Left ventricle myocardium superior (tissue), 1 donor: ENCODE measurements at places on chromosomes 3 and 15. TPM values are rescaled to one million over a fixed set of nuclear protein-coding genes. Genes with fewer than 3 reads are reported as not detected.

GRCh38 chr15:49145651-49146609, 9.5 kb downstream of the COPS2 start:
- no peak for DNase-seq

GRCh38 chr3:171374260-171374659, 85.9 kb downstream of the TNIK start:
- no peak for DNase-seq

GRCh38 chr3:100113723-100114412, 433 bp downstream of the FILIP1L start:
- no peak for DNase-seq

DNA sequence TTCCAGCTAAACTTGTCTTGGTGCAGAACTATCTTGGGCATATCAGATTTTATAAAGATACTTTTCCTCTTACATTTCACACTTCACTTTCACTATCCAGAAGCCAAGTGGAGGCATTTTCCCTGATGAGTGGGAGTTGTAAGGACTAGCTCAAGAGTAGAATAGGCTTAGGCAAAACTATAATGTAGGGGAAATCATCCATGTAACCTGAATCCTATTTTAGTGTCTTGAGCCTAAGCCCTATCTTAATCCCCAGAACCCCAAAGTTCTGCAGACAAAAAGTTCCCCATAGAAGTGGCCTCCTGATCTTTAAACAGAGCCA, 42.2 kb upstream of the CD47 start:
- no peak for DNase-seq

DNA sequence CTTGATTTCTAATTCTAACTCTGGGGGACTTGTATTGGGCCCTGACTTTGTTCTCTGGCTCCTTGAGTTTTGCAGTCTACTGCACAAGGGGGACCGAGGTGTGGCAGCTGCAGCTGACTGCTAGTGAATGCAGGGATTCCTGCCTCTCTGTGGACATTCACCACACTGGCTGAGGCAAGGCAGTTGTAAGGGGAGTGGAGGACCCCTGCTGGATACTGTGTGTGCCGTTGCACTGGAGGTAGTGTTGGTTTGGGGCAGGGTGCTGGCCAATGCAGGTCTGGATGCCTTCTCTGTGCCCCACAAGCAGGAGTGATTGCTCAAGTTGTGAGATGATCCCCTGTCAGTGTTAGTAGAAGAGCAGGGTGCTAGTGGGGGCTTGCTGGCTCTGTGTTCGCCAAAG, 626.1 kb downstream of the SQOR start:
- no peak for DNase-seq

NR2E3 gene
- total RNA-seq: not detected

DNA sequence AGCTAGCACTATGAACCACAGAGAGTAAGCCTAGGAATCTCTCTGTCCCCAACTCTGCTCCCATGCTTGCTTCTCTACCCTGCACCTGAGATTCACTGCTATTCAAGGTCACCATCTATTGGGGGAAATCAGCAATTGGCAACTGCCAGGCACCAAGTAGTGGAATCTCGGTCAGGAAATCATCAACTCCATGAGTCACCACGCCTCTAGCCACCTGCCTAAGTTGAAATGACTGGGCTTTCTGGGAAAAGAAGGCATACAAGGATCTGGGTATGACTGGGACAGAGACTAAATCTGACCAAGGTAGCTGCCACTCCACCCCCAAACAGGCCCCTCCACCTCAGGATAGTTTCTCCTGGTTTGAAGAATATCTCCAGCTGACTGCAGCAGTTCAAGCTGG, 464.1 kb upstream of the CBLB start:
- DNase-seq: no peak

- no peak for DNase-seq
Observed at GRCh38 chr15:69076756-69077155, 62.3 kb downstream of the NOX5 start.

CCR4 gene
- total RNA-seq: not detected

- no peak for DNase-seq
Observed at GRCh38 chr3:59772416-59773408, 722.9 kb upstream of the CFAP20DC start.

DNA sequence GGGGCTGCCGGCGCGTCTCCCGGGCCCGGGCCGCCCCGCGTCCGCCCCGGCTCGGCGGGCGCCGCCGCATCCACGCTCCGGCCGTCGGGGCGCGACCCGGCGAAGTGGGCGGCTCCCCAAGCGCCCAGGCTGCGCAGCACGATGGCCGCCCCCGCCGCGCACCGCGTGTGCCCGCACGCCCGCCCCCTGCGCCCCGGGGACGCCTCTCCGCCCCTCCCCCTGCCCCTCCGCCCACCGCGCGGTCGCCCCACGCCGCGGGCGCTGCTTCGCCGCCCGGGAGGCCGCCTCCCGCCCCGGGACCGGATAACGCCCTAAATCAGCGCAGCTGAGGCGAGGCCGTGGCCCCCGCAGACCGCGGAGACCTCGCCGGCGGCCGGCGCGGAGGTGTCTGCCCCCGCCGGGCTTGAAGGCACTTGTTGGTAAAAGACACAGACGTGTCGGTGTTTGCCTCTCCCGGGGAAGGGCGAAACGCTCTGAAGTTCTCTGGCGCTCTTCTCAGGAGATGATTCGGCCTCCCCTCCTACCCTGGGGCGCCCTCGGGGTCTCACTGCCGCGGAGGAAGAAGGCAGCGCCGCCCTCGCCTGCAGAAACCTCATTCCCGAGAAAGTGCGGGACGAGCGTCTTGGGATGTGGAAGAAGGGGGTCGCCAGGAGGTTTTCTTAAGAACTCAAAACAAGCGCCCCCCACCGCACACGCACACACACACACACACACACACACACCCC, at the start of gene BNC1:
BNC1 (minus strand) TSS at position 106 of the 725 bp plus-strand sequence; CDS start at position 70, 36 bp downstream.
- DNase-seq: no peak

GRCh38 chr3:124915254-124915653, 19.3 kb downstream of the MUC13 start:
- DNase-seq: no peak

DNA sequence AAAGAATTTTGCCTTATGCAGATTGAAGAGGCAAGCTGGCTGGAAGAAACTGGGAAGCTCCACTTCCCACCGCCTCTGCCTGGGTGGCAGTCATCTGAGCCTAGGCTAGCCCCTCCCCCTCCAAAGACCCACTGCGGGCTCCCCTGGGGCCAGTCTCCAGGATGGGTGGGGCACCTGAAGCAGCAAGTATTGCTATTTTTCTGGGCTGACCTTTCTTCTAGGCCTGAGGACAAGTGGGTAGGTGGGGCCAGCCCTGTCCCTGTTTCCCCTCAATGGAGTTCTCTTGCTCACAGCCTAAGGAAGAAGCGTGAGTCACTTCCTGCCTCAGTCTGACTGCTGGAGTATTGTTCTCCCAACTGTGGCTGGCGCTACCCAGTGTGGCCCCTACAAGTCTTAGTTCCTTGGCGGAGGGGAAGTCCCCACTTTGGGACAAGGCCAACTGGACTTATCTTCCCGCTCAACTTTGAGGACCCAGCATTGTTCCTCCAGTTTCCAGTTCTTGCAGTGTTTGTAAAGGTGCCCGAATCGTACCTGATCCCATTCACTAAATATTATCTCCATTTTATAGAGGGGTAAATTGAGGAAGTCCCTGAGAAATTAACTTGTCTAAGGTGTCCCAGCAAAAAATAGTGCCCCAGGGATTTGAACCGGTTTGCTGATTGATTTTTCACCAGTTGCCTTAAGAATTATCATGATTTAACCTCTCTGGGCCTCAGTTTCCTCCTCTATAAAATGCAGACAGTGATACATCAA, 1.4 kb downstream of the FURIN start:
- DNase-seq: peak; percentile 85

PSMD6 gene
- 70.7 TPM for total RNA-seq

DNA sequence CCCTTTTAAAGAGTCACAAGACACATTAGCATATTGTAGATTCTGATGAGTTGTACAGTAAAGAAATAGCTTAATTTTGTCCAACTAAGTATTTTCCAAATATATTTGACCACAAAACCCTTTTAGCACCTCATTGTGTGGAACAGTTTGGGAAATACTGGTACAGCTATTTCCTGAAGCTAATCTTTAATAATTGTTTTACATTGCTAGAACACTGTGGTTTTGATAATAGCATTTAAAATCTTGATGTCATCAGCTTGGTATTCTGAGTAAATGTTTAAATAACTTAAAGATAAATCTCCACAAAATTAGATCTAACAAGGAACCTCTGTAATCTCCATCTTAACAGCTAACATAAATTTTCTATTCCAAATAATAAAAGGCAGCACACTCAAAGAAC, 140.0 kb upstream of the MLF1 start:
- DNase-seq: no peak

DNA sequence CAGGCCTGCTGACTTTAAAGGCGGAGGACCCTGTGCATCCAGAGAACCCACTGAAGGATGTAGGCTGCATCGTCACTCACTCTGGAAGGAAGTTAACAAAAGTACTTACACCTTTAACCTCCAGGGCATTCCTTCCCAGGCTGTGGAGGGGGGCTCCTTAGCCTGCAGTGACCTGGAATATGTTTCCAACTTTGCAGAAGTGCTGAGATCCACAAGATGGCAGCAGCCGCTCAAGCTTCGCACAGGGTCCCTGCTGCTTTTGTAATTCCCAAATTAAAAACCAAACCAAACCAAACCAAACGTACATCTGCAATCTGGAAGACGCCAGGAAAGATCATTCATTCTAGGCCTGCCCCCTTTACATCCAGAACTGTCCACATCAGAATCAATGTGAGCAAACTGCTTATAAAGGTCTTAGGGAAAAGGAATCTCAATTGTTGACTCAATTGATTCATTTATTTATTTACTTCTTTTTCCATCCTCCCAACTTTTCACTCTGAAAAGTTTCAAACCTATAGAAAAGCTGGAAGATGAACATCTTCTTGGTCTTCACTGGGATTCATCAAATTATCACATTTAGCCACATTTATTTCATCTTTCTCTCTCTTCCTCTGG, 70.5 kb upstream of the KLHL25 start:
- peak; percentile 37 for DNase-seq

DNA sequence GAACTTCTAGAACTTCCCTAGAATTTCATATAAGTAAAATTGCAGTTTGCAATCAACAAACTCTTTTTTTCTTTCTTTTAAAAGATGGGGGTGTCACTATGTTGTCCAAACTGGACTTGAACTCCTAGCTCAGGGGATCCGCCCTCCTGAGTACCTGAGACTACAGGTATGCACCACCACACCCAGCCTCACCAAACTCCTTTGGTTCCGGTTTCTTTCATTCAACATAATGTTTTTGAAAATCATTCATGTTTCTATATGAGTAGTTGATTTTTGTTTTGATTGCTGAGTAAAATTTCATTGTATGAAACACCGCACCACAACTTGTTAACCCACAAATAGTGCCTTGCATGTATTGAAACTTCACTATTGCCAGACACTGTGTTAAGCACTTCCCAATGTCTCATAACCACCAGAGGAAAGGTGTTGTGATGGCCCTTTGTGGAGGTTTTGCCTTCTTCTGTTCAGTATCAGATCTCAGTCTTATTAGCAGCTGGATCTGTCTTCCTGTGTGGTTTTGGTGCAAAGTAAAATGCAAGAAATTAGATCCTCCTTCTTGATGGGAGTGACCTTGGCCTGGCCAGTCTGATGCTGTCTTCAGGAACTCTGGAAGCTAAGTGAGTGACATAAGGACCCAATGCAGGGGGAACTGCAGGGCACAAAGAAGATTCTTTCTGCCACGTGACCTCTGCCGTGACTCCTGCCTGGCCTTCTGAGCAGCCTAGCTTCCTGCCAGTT, 78.8 kb upstream of the UBE2E1 start:
- no peak for DNase-seq

DPPA2 gene
- not detected for total RNA-seq

EXOSC7 gene
- total RNA-seq: 25.0 TPM

DNA sequence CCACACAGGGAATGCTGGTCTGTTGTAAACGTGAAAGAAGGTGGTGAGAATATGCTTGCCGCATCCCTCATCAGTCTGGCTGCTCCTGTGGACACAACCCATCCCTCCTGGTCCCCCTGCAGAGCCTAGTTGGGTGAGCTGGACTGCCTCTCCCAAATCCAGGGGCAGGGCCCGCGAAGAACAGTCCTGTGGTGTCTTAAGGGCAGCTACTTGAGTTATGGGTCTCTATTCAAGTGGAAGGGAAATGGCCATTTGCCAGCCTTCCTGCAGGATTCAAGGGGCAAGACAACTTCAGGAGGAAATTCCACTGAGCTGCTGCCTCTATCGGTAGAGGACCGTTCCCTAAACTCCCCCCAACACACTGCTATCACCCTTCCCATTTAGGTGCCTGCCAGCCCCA, 98.9 kb downstream of the IQSEC1 start:
- DNase-seq: no peak

FANCD2OS gene
- not detected for total RNA-seq

DNA sequence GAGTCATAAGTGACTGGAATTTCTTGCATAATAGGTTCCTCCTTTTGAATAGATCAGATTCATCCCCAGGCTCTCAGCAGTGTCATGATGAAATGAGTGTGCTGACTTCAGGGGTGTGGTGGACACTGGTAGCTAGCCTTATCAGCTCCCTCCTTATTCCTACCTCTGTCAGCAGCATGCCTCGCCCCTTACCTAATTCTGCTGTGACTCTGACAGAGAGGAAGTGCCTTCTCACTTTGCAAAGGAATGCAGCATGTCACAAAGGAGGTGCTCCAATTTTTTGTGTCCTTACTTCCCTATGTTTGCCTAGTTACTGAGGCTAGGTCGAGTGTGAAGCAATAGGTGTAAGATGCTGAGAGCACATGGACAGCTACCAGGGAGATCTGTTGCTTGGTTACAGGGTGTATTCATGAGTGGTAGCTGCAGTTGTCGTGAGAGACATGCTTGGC, 90.6 kb downstream of the TNFAIP8L3 start:
- no peak for DNase-seq

- no peak for DNase-seq
Observed at GRCh38 chr15:51708013-51708412, 26.7 kb downstream of the SCG3 start.

DNA sequence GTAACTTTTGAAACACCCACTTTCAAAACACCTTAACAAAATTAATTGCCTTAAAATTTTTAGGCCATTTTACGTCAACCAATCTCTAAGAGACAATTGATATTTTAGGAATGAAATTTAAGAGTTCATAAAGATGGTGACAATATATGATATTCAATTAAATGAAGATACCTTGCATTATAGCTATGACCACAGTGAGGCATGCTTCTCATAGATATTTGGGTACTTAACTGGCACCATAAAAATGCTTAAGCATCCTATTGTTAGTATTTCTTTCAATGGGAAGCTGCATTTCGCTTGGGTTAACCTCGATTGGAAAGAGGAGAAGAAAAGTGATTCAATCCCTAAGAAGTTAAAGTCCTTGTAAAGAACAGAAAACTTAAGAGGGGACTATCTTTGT, 209.0 kb downstream of the GAP43 start:
- no peak for DNase-seq

DNA sequence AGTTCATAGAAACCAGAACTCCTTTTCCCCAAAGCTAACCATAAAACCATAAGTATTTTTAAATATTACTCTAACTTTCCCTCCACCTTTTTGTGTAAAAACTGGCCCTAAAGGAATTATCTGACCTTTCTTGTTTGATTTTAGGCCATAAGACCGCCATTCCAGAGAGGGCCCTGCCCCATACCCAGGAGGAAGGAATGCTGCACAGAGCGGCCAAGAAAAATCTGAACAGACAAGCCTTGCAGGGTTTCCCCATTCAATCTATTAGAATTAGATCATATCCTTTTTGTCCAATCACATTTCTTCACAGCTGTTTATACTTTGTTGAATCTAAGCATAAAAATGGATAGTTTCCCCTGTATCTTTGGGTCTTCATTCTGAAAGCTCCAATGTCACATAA, 97.1 kb downstream of the B3GALNT1 start:
- DNase-seq: no peak
